ENCODE measurements at places on chromosomes 7 and 10.

DNA sequence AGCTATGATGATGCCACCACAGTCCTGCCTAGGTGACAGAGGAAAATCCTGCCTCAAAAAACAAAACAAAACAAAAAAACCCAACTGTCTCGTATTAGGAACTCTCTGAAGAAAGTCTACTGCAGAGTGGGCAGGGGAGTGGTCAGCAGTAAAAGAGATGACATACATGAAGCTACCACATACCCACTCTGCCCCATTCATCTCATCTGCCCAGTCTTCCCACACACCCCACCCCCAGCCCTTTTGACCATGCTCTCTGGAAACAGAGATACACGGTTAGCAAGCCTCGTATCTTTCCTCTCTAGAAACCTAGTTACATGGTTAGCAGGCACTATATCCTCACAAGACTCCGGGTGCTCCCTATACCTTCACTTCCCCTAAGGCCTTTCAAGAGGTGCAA lies 8.3 kb downstream of the SLC37A3 start:
- H3K36me3 ChIP-seq, result no peaks in the 10 kb centered on the region
- peaks cover 3% of the 10 kb centered on the region for H3K4me1 ChIP-seq
- H3K27me3 ChIP-seq, result no peaks in the 10 kb centered on the region
- DNase-seq, result no peak
- no peak overlapping the region for H3K4me3 ChIP-seq

GRCh38 chr7:76405738-76406137 lies 3.8 kb downstream of the SSC4D start:
- no peaks in the 10 kb centered on the region for H3K36me3 ChIP-seq
- H3K4me3 ChIP-seq, result no peak overlapping the region
- H3K27me3 ChIP-seq, result no peaks in the 10 kb centered on the region
- DNase-seq, result no peak

- H3K27me3 ChIP-seq, result 0 out of 2 replicates have a peak, but pooled peaks cover 1% of the 10 kb centered on the region
- no peaks in the 10 kb centered on the region for H3K4me1 ChIP-seq
- no peak overlapping the region for H3K27ac ChIP-seq
- H3K4me3 ChIP-seq, result no peak overlapping the region
- DNase-seq, result no peak
Observed at GRCh38 chr10:78684947-78685346, 383.8 kb upstream of the ZMIZ1 start.

DNA sequence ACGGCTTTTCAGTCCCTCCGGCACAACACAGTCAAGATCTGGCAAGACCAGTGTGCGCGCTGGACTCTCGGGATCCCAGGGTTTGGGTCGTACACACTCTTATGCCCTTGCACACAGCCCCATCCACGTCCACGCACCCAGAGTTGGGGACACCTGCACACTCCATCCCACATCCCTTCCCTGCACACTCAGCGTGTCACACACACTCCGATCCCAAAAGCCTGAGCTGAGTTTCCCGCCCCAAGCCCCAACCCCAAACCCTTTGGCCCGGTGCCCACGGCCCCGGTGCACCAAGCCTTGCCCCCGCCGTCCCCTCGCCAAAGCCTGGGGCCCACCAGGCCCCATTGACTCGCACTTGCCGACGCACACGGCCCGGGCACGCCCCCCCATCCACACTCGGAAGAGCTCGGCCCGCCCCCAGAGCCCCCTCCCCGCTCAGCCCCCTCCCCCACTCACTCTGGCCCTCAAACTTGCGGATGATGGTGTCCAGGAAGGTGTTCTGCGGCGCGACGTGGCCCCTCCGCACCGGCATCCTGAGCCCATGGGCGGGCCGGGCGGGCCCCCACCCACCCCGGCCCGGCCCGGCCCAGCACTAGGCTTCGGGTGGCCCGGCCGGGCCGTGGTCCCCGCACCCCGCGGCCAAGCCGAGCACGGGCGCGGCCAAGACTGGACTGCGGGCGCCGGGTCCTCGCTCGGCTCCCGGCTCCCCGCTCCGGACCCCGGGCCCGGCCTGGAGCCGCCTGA lies 567 bp downstream of the KCNH2 start:
- no peaks in the 10 kb centered on the region for H3K36me3 ChIP-seq
- peak overlapping the region; percentile 15 for H3K4me3 ChIP-seq
- DNase-seq, result no peak
- peaks cover 4% of the 10 kb centered on the region for H3K27me3 ChIP-seq

DNA sequence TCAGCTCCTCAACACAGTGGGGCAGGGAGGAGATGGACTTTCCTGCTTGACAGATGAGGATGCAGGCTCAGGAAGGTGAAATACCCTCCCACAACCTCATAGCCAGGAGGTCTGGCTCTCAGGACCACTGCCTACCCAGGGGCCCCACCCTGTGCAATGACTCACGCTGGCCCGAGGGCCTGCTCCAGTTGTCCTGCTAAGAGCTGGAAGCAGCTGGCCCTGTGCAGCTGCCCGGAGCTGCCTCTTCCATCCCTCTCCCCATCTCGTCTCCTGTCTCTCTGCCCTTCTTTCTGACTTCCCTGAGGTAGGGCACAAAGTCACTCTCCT lies 123.9 kb downstream of the ZMIZ1 start:
- H3K27me3 ChIP-seq, result no peaks in the 10 kb centered on the region
- H3K4me3 ChIP-seq, result no peak overlapping the region
- no peaks in the 10 kb centered on the region for H3K36me3 ChIP-seq
- no peak for DNase-seq
- peaks cover 6% of the 10 kb centered on the region for H3K4me1 ChIP-seq
- H3K27ac ChIP-seq, result no peak overlapping the region

GRCh38 chr7:137956183-137956582 lies 45.7 kb downstream of the CREB3L2 start:
- no peak overlapping the region for H3K27ac ChIP-seq
- no peaks in the 10 kb centered on the region for H3K36me3 ChIP-seq
- H3K4me1 ChIP-seq, result peaks cover 10% of the 10 kb centered on the region
- DNase-seq, result no peak

- H3K27ac ChIP-seq, result no peak overlapping the region
- no peak for DNase-seq
- H3K4me3 ChIP-seq, result no peak overlapping the region
- H3K27me3 ChIP-seq, result no peaks in the 10 kb centered on the region
- no peaks in the 10 kb centered on the region for H3K4me1 ChIP-seq
Observed at GRCh38 chr10:35216303-35216905, 89.8 kb downstream of the CREM start.

DNA sequence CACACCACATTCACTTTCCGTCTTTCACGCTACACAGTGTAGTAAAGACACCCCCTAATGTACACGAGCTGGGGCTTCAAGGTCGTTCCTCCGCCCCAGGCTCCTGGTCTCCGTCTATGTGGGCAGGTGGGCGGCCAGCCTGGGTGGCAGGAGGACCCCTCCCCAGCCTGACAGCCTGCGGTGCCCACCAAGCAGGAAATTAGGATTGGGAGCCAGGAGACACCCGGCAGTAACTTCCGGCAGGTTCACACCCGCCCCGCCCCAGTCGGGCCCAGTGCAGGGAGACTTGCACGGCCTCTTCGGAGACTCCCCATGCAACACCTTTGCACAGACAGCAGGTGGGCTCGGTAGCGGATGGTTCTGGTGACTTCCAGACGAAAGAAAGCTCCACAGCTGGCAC lies 27.7 kb upstream of the ADGRA1 start:
- H3K36me3 ChIP-seq, result no peaks in the 10 kb centered on the region
- H3K27ac ChIP-seq, result no peak overlapping the region
- H3K27me3 ChIP-seq, result no peaks in the 10 kb centered on the region
- DNase-seq, result no peak
- H3K4me3 ChIP-seq, result no peak overlapping the region

GRCh38 chr7:51244885-51245284 lies 71.7 kb downstream of the COBL start:
- H3K4me1 ChIP-seq, result 0 out of 2 replicates have a peak, but pooled peaks cover 2% of the 10 kb centered on the region
- H3K4me3 ChIP-seq, result no peak overlapping the region

GRCh38 chr10:127440371-127440770 lies 108.7 kb upstream of the NPS start:
- no peak overlapping the region for H3K27ac ChIP-seq
- H3K4me3 ChIP-seq, result no peak overlapping the region
- H3K27me3 ChIP-seq, result no peaks in the 10 kb centered on the region

GRCh38 chr10:70582793-70583668 lies 19.5 kb downstream of the PRF1 start:
- no peak overlapping the region for H3K4me3 ChIP-seq
- H3K27me3 ChIP-seq, result no peaks in the 10 kb centered on the region
- H3K36me3 ChIP-seq, result no peaks in the 10 kb centered on the region
- no peak for DNase-seq

DNA sequence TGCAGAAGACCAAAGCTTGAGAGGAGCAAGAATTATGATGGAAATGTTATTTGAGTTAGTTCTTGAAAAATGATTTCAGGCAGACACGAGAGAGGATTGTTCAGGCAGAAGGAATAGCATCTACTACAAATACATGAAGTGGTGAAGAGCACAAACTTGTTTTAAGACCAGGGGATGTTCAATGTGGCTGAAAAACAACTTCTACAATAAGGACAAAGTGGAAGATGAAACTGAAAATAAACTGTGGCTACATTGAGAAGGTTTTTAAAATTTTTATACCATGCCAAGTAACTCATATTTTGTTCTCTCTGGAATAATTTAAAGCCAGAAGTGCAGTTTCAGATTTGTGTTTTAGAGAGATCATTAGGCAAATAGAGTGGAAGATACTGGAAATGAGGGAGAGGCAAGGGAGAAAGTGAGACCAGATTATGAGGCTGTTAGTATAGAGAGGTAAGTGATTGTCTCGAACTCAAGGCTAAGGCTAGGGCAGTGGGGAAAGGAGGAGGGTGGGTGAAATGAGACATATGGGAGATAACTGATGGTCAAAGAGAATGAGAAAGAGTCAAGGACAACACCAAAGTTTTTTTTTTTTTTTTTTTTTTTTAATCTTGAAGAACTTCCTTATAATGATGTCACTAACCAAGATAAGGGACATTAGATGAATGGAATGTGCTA lies 115.4 kb downstream of the MDFIC start:
- no peak overlapping the region for H3K4me3 ChIP-seq
- DNase-seq, result no peak
- H3K27ac ChIP-seq, result no peak overlapping the region
- H3K36me3 ChIP-seq, result no peaks in the 10 kb centered on the region

GRCh38 chr7:130793855-130794618 lies 60.0 kb upstream of the KLF14 start:
- H3K4me1 ChIP-seq, result no peaks in the 10 kb centered on the region
- no peak overlapping the region for H3K4me3 ChIP-seq
- H3K27ac ChIP-seq, result no peak overlapping the region
- no peaks in the 10 kb centered on the region for H3K27me3 ChIP-seq
- no peaks in the 10 kb centered on the region for H3K36me3 ChIP-seq

DNA sequence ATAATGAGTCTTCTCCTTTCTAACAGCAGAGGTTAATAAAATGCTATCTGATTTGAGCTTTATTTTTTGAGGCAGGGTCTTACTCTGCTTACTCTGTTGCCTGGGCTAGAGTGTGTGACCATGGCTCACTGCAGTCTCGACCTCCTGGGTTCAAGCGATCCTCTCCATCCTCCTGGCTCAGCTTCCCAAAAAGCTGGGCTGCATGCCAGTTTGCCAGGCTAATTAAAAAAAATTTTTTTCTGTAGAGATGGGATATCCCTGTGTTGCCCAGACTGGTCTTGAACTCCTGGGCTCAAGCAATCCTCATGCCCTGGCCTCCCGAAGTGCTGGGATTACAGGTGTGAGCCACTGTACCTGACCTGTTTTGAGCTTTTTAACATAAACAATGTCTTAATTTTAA lies 56.7 kb downstream of the SCD start:
- no peaks in the 10 kb centered on the region for H3K4me1 ChIP-seq
- H3K4me3 ChIP-seq, result no peak overlapping the region
- no peak overlapping the region for H3K27ac ChIP-seq
- no peak for DNase-seq
- no peaks in the 10 kb centered on the region for H3K27me3 ChIP-seq
- no peaks in the 10 kb centered on the region for H3K36me3 ChIP-seq

DNA sequence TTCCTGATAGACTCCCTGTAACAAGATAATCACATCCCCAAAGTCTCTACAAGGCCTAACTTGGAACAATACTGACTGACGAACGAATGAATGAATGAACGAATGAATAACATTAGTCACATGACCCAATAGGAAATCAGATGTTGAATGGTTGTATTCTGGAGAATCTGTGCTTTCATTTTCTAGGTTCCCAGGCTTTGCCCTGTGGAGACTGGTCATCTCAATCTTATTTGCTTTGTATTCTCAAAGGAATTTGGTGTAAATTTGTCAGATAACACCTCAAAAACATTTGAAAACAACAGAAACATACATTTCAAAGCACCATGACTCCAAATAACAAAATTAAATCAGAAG lies 69.6 kb upstream of the COL1A2 start:
- H3K4me3 ChIP-seq, result no peak overlapping the region
- H3K36me3 ChIP-seq, result no peaks in the 10 kb centered on the region
- no peaks in the 10 kb centered on the region for H3K27me3 ChIP-seq
- H3K4me1 ChIP-seq, result no peaks in the 10 kb centered on the region
- no peak for DNase-seq

- no peaks in the 10 kb centered on the region for H3K36me3 ChIP-seq
- no peak for DNase-seq
- H3K4me1 ChIP-seq, result peaks cover 5% of the 10 kb centered on the region
- no peak overlapping the region for H3K4me3 ChIP-seq
- H3K27ac ChIP-seq, result no peak overlapping the region
Observed at GRCh38 chr10:15313843-15314242, 57.2 kb downstream of the FAM171A1 start.

- DNase-seq, result no peak
- peaks cover 2% of the 10 kb centered on the region for H3K4me1 ChIP-seq
- H3K27ac ChIP-seq, result no peak overlapping the region
- H3K4me3 ChIP-seq, result no peak overlapping the region
- H3K36me3 ChIP-seq, result no peaks in the 10 kb centered on the region
Observed at GRCh38 chr7:25859412-25860274, 292.4 kb upstream of the NFE2L3 start.

- no peak overlapping the region for H3K27ac ChIP-seq
- no peak for DNase-seq
- H3K4me1 ChIP-seq, result no peaks in the 10 kb centered on the region
Observed at GRCh38 chr7:154965014-154965413, 37.9 kb downstream of the PAXIP1 start.

DNA sequence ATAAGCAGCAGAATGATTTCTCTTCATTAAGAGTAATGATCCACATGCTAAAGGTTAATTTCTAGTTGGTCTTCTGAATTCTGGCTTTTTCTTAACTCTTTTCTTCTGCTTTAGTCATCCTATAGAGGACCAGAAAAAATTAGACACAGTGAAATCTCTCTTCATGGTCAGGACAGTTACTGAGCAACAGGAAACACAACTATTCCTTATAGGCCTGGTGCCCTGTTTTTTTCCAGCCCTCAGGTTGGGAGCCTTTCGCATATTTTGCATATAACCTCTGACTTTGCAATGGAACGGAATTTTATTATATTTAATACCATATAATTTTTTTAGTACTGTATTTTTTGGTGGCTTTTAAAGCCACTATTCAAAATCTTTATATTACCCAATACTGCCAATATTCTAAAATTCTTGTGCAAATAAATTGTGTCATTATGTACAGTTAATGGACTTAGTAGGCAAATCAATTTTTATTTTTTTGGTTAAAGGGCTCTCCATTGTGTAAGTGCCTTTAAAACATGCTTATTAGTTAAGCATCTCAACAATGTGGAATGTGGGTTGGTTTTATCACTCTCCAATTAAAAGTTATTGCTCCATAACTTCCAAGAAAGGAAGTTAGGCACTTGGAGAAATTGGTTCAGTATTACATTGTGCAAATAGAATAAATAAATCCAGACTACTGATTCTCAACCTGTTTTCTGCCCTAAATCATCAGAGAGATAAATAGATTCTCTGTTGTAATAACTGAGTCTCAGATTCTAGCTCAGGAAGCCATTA lies 22.5 kb downstream of the ARL4A start:
- H3K4me3 ChIP-seq, result no peak overlapping the region

All from iPS DF 6.9 (cell line).